Right ventricle myocardium superior (tissue), 1 donor: ENCODE measurements at places on chromosomes 6 and 20.
A peak's percentile ranks its signal among the peaks of the same experiment; 100 is the strongest.

DNA sequence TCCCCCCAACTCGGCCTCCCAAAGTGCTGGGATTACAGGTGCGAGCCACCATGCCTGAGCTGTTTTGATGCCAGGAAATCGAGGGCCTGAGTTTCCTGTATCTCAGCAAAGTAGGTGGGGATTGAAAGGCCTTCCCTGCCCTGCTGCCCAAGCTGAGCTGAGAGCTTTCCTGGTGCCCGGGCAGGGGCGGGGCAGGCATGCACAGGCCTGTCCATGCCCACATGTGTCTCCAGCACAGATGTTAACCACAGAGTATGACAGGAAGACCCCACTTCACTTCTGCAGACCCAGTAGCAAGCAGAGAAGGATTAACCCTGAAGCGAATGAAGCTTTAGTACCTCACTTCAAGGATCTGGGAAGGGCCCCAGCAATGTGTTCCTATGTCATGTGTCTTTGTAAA, 66.0 kb downstream of the GPR6 start:
- DNase-seq, result no peak

- DNase-seq, result no peak
Measured at GRCh38 chr20:41874658-41875057, 256.5 kb upstream of the CHD6 start.

GRCh38 chr6:106609699-106610098, 19.6 kb downstream of the RTN4IP1 start:
- no peak for DNase-seq

DNA sequence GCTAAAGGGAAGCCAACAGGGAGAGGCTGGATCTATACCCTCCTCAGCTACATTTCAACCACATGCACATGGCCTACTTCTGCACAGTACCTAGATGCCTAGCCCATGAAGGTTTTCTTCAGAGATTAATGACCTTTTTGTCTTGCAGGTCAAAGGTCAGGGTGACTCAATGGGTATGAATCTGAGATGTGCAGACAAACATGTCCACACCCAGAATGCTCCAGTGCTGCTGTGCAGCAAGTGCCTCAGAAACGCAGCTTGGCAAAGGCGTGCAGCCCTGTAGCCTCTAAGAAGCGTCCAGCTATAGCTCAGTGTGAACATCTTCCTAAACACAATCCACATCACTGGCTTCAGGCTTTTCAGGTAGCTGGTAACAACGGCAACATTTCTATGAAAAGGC, 24.4 kb downstream of the MAP1LC3A start:
- no peak for DNase-seq

GRCh38 chr20:35708502-35708901, 9.3 kb downstream of the ROMO1 start:
- DNase-seq, result no peak

- no peak for DNase-seq
Measured at GRCh38 chr6:48990739-48991138, 472.3 kb downstream of the MMUT start.

GRCh38 chr6:74953708-74954107, 252.1 kb downstream of the COL12A1 start:
- DNase-seq, result no peak

GRCh38 chr6:125904871-125905270, 51.7 kb upstream of the HINT3 start:
- no peak for DNase-seq

GRCh38 chr6:139988685-139989084, 614.2 kb upstream of the CITED2 start:
- no peak for DNase-seq

DNA sequence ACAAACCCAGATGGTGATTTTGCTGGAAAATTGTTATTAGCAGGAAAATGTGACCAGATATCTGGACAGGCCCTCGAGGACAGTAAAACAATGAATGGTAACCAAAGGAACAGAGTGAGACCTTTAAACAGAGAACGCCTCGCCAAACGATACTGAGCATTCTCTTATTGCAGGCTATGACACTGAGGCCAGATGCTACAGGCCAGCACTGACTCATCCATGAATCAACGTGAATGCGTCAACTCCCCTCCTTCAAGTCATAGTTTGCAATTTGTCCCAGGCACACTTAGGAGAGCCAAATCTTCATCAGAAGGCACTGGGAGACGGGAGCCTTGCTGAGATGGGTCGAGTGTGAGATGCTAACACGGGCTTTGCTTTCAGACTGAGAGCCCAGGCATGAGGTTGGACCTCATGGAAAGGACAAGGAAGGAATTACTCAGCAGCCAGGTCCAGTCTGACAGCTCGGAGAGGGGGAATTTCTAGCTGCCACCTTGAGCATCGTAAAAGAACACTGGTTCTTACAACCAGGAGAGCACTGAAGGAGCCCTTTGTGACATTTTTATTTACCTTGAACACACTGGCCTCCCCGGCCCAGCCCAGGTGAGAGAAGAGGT, 60.7 kb downstream of the BMP7 start:
- DNase-seq, result no peak

DNA sequence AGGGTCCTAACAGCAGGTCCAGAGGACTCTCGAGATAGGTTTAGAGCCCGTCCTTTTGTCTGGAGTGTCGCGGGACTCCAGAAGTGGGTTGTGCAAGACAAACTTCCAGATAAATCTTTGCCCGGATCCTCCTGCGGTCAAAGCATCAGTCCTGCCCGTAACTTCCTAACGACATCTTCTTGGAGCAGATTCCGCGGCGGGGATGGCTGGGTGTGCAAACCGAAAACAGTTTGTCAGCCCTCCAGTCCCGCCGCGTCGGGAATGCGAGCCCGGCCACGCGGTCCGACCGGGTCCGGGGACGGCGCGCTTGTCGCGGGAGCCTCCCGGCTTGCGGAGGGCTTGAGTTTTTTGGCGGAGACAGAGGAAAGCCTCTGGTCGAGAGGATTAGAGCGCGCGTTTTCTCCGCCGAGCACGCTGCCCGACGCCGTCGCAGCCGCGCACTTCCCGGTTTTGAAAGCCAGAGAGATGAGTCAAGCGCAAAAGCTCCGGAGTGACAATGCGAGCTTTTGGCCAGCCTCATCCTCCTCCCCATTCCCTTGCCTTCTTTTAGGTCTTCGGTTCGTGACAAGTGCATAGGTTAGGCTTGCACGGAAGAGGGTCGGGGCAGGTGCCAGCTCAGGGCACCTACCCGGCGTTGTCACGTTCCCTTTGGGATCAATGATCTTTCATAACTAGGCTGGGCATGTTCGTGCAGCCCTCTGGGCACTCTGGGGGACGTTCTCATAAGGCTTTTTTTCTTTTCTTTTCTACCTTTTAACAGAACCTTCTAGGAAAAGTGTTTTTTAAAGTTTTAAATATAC, 91.3 kb upstream of the PRDM1 start:
- DNase-seq, result peak; percentile 77

- peak; percentile 50 for DNase-seq
Measured at GRCh38 chr6:111843347-111844147, 29.7 kb downstream of the FYN start.

DNA sequence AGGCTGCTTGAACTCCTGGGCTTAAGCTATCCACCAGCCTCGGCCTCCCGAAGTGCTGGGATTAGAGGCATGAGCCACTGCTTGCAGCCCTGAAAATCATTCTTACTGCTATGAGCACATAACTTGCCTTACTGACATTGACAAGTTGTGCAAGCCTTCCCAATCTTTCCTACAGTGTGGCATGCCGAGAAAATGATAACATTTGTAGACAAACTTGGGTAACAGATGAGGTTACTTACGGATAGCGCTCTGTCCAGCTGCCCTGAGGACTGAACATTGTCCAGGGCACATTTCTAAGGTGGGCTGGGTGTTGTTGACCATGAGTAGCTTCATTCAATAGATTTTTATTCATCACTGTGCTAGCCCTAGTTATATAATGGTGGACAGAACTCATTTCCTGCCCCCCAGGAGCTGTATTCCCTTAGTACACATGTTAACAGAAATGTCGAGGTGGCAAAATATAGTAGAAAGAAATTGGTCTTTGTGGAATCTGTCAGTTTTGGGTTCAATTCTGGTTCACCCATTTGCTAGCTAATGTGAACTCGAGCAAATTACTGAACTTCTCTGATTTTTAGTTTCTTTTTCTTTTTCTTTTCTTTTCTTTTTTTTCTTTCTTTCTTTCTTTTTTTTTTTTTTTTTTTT, 118.4 kb upstream of the AKIRIN2 start:
- DNase-seq, result no peak

- no peak for DNase-seq
Measured at GRCh38 chr6:150406948-150407347, 38.1 kb downstream of the IYD start.

DNA sequence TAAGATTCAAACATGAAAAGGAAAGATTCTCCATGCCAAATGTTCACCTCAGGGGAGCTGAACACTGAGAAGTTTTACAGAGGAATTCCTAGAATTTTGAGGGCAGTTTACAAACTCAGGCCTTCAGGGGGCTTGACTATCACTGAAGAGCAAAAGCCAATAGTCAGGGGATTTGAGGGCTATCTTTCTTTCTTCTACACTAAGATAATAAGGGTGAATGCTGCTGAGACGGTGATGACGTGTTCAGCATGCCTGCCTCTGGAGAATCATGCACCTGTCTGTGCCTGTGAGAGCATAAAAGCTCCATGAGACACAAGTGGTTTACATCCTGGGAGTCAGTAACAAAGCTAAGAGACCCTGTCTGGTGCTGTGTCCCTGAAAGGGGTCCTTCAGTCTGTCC, 1085.6 kb downstream of the KIF16B start:
- no peak for DNase-seq

- DNase-seq, result no peak
Measured at GRCh38 chr6:44366781-44367180, 20.7 kb upstream of the CDC5L start.

DNA sequence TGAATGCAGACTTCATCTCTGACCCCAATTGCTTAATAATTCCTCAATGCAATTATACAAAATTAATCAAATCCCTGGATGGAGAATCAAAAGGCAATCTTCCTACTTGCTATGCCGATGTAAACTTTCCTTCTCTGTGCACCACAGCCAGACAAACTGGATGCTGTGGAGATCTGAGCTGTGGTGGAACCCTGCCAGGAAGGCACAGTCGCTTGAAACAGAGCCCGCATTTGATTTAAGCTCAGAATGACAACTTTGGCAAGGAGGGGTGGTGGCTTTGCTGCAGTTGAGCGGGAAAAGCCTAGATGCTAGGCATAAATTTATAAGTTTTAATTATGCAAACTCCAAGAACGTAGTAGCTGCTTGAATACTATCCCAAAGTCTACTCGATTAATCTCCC, 190.8 kb downstream of the MTFR2 start:
- peak; percentile 57 for DNase-seq

- no peak for DNase-seq
Measured at GRCh38 chr6:166539543-166539942, 46.9 kb downstream of the RAMACL start.

DNA sequence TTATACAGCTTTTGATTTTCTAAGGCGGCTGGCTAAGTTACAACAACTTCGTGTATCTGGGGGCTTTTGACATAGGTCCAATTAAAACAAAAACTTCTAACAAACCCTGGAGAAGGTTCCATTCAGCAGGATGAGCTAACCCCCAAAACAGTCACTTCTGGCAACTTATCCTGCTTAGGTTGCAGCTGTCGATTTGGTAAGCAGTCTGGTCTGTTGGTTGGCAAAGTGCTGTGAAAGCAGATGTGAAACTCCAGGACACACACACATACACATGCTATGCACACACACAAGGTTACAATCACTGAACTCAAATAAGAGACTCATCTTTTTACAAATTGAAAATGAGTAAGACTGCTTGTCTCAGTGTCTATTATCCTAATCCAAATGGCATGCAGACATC, 119.0 kb upstream of the STMND1 start:
- no peak for DNase-seq

DNA sequence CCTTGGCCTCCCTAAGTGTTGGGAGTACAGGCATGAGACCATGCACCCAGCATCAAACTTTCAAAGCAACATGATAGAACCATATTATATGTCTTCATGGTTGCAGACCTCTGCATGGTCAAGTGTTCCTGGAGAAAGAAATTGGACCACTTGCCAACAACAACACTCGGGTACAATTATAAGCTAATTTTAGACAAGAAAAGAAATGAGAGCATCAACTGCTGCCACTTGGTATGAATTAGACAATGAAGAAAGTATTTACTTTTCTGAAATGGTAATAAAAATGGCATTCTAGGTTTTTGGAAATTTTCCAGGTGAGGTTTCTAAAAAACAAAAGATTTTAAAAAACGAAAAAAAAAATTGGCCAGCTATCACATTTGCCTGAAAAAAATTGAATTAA, 7.7 kb upstream of the PM20D2 start:
- no peak for DNase-seq

- no peak for DNase-seq
Measured at GRCh38 chr6:108793516-108794251, 54.5 kb upstream of the ARMC2 start.

DNA sequence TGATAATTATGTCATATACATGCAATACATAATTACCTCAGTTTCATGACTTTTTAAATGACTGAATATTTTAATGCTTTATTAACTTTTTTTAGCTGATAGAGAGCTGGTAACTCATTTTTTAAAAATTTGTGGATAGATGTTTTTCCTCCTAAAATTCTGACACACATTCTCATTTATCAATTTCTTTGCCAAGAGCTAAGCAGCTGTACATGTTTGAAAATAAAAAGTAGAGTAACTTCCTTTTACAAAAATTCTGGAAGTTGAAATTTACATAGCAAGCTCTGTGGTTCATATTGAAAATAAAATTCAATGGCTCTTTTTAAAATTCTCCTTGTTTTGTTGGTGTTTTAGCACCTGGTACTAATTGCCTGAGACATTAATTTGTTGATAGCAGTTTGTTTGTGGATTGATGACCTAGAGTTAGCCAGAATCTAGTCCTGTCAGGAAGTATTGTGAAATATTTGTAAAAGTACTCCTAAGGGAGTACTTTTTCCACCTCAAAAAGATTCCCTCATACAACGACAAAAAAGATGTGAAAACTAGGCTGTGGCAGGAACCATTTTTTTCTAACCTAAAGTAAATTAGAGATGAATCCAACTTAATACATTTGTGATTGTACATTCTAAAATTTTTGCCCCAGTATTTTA, 621.8 kb downstream of the BCKDHB start:
- no peak for DNase-seq

DNA sequence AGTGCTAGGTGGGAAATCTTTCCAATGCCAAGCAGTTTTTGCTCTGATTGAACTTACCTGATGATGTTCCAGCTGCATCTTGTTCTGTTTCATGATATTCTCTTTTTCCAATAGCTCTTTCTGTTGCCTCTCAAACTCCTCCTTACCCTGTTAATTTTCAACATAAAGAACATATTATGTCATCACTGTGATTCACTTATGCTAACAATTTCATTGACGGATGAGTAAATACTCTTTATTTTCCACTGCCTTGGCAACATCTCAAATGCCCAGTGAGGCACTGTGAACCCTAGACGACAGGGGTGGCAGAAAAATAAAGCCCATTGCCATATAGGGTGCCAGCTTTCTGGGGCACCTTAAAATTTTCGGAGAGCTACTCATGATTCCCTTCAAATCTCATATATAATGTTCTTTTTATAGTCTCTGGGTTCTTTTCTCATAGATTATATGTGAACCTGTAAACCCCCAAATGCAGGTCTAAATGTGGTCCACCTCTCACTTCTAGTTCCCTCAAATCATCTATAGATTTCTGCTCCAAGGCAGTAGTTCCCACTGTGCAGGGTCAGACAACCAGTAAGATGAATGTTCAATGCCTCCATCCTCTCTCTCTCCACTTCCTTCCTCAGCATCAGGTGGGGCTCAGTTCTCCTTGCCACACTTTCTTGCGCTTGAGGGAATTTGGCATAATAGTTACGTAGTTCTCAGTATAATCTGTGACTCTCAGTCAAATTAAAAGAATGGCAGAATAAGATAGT, 44.1 kb downstream of the NEDD9 start:
- no peak for DNase-seq
